NCI-H526 treated with DMSO at 0.1 percent for 48 hours (cell line): ENCODE measurements at places on chromosomes 13 and 19.

DNA sequence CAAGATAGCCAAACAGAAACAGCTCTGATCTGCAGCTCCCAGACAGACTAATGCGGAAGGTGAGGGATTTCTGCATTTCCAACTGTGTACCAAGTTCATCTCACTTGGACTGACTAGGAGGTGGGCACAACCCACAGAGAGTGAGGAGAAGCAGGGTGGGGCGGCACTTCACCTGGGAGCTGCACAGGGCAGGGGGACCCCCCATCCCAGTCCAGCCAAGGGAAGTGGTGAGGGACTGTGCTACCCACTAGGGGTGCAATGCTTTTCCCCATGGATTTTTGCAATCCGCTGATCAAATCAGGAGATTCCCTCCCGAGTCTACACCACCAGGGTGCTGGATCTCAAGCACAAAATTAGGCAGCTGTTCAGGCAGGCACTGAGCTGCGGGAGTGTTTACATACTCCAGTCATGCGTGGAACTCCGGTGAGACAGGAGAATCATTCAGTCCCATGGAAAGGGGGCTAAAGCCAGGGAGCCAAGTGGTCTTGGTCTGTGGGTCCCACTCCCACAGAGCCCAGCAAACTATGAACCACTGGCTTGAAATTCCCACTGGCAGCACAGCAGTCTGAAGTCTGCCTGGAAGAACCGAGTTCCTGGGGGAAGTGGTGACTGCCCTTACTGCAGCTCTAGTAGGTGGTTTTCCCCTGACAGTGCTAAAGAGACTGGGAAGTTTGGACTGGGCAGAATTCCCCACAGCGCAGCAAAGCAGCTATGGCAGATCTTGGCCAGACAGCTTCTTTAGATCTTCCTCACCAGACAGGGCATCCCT lies 85.1 kb upstream of the UFM1 start:
- no peak for DNase-seq

DNA sequence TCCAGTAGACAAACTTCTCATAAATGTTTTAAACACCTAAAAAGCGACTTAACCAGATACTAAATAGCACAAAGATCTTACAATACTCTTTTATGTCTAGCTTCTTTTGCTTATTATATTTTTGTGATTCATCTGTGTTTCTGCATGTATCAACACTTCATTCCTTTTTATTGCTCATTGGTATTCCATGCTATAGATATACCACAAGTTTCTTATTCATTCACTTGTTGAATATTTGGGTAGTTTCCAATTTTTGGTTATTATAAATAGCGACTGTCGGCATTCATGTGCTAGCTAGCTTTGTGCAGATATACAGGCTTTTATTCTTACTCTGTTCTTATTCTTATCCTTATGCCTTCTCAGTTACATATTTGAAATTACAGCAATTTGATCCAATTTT lies 50.0 kb upstream of the RGCC start:
- DNase-seq = no peak

DNA sequence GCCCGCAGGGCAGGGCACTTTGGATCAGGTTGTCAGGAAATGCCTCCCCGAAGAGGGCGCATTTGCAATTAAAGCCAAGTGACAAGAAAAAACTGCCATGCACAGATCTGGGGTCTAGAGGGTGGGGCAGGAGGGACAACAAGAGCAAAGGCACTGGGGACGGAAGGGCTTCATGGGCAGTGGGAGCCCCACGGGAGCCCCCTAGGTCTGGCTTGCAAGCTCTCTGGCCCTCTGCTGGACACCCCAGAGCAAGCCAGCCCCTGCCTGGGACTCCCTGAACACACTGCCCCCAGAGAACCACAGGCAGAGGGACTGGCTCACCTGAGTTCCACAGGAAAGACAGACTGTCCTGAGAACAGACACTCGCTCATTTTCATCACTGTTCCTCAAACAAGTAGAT lies 30.2 kb upstream of the C19orf12 start:
- no peak for DNase-seq

DNA sequence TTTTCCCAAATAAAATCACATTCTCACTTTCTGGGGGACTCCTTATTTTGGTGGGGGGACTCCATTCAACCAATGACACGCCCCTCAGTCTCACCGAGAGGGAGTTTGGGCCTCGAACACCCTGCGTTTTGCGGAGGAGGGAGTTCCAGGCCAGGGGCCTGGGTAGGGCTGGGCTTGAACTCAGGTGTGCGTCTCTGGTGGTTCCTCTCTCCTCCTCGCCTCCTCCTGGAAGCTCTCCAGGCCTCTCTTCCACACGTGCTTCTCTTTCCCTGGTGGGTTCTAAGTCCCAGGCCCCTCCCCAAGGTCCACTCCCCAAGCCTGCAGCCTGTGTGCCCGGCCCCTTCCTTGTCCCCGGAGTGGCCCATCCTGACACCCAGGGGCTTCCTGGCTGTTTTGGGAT lies 14.7 kb downstream of the MEX3D start:
- no peak for DNase-seq

DNA sequence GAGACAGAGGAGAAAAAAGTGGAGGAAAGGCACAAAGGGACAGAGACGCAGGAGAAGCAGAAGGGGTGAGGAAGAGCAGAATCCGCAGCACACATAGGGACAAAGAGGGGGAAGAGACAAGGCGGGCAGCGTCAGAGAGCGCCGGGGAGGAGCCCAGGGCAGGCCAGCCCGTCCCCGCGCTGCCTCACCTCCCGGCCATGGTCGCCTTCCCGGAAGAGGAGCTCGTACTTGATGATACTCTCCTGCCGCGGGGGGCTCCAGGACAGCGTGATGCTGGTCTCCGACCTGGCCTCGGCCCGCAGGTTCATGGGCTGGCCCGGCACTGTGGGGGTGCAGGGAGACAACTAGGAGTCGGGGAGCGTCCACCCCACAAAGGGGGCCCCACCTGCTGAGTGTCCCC lies 100.6 kb downstream of the PTPRS start:
- no peak for DNase-seq

GRCh38 chr19:19420570-19421298 lies 15.3 kb downstream of the GATAD2A start:
- no peak for DNase-seq

DNA sequence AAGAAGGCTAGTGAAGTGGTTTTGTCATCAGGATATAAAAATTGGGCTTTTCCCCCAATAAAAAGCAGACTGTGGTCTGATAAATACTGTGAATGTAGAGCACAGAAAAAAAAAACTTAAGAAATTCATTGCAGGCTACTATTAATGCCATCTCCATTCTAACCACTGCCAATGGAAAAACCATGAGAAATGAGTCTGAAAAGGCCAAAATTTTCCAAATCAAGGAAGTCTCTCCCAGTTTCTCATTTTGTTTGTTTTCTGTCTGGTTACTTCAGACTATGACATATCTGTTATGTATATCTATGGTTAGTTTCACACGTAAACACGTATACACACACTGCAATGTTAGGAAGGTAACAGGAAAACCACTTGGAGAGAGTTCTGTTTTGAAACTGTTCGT lies 193.6 kb upstream of the TSC22D1 start:
- no peak for DNase-seq

- DNase-seq = no peak
These were observed 7.6 kb downstream of the SIGLECL1 start for GRCh38 chr19:51258165-51259160.

GRCh38 chr13:35926859-35927530 lies 204.2 kb downstream of the DCLK1 start:
- DNase-seq = no peak

DNA sequence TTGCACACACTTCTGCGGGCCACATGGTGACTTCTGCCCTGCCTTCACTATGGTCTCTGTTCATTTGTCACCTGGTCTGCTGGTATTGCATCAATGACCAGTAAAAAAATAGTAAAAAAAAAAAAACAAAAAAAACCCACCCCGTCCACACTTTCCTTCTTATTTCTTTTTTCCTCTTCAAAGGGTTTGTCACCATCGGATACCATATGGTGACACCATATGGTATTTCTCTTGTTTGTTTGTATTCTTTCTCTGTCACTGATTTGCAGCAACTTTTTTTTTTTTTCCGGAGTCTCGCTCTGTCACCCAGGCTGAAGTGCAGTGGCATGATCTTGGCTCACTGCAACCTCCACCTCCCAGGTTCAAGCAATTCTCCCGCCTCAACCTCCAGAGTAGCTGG lies 26.2 kb upstream of the OR7C2 start:
- no peak for DNase-seq

DNA sequence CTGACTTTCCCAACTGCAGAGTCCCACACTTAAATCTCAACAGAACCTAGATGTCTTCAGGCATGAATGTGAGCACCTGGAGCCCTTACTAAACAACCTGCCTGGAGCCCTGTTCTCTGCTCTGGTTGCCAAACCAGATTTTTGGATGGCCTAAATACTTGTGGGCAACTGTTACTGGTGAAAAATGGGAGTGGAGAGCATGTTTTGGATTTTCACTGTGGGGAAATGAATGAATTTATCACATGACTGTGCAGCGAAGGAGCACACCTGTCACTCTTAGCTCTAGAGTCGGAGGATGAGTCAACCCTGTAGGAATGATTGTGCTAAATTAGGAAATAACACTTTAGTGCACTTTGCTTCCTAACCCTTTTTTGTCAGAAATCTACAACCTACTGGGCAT lies 30.3 kb downstream of the SHISA2 start:
- no peak for DNase-seq

DNA sequence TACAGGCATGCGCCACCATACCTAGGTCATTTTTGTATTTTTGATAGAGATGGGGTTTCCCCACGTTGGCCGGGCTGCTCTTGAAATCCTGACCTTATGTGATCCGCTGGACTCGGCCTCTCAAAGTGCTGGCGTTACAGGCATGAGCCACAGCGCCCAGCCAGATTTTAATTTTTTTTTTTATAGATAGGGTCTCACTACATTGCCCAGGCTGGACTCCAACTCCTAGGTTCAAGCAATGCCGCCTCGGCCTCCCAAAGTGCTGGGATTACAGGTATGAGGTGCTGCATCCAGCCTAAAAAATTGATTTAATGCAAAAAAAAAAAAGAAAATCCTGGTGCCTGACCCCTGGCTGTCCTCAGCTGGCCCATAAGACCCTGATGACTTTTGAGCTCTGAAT lies 24.9 kb upstream of the CERS4 start:
- DNase-seq = no peak

GRCh38 chr19:35432911-35433310 lies 15.1 kb upstream of the FFAR2 start:
- no peak for DNase-seq

DNA sequence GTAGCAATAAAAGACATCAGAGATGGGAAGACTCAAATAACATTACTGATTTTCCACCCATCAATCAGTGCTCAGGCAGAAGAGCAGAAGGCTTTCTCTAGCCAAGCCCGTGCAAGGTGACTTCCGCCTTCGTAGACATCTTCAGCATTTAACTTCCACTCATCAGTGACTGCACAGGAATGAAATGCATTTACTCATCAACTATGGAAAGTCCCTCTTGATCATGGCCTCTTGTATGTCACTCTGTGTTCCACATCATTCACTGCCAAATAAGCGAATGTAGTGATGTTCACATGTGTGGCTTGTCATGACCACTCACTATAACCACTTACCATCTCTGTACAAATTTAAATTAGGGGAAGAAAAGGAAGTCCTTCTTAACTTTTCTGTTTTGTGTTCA lies 49.4 kb downstream of the SACS start:
- DNase-seq = no peak

DNA sequence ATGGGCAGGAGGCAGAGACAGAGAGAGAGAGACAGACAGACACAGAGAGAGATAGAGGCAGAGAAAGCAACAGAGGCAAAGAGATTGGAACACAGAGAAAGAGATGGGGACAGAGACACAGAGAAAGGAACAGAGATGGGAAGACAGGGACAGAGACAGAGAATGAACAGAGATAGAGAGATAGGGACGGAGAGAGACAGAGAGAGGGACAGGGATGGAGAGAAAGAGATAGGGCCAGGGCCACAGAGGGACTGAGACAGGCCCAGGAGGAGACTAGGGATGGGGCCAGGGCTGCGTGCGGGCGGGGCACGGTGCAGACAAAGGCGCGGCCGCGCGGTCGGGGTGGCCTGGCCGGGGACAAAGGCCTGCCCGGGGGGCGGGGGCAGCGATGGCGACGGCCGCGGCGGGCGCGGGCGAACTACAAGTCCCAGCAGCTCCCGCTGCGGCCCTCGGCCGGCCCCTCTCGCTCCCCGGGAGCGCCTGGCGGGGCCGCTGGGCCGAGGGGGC lies at the start of gene ZNF358:
Gene ZNF358, plus strand, starts transcription at position 459 of the 507 bp plus-strand sequence. CDS start 3,140 bp downstream, outside the sequence.
- DNase-seq = peak; percentile 15

GRCh38 chr19:15673176-15673654 lies 328 bp downstream of the CYP4F12 start:
- no peak for DNase-seq

GRCh38 chr13:113862191-113862930 lies 1.5 kb downstream of the GAS6 start:
- DNase-seq = no peak

- DNase-seq = no peak
These were observed 32.9 kb downstream of the CCDC122 start for GRCh38 chr13:43846496-43847158.

DNA sequence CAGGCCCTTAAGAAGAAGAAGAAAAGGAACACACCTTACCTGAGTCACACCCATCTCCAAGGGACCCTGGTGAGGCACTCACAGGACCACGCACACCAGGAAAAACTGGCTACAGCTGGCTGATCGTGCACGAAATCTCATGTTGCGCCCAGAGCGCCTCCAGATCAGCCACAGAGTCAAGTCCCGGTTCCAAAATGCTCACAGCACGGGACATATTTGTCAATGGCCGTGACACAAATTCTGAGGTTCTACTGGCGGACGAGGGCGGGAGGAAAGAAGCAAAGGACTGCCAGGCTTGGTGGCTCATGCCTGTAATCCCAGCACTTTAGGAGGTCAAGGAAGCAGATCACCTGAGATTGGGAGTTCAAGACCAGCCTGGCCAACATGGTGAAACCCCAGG lies 21.5 kb downstream of the SH3GL1 start:
- no peak for DNase-seq

- DNase-seq = no peak
These were observed 17.4 kb downstream of the PIP5K1C start for GRCh38 chr19:3682741-3683404.

DNA sequence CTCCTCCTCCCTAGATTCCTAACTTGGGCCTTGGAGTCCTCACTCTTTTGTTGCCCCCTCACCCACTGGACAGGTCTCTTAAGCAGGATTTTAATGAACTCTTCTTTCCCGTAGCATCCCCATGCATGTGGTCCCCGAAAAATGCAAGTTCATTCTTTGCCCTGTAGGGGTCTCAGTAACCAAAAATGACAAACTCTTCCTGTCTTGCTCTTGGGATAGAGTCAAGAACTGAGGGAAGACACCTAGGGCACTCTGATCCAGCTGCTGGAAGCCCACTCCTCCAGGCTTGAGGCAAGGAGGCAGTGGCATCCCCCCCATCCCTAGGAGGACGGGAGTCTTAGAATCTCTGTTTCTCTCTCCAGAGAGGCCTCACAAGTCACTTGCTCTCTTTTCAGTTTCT lies 987.0 kb downstream of the DIAPH3 start:
- no peak for DNase-seq
